Fibroblast of lung (primary cell): ENCODE measurements at places on chromosomes 16 and 17.

DNA sequence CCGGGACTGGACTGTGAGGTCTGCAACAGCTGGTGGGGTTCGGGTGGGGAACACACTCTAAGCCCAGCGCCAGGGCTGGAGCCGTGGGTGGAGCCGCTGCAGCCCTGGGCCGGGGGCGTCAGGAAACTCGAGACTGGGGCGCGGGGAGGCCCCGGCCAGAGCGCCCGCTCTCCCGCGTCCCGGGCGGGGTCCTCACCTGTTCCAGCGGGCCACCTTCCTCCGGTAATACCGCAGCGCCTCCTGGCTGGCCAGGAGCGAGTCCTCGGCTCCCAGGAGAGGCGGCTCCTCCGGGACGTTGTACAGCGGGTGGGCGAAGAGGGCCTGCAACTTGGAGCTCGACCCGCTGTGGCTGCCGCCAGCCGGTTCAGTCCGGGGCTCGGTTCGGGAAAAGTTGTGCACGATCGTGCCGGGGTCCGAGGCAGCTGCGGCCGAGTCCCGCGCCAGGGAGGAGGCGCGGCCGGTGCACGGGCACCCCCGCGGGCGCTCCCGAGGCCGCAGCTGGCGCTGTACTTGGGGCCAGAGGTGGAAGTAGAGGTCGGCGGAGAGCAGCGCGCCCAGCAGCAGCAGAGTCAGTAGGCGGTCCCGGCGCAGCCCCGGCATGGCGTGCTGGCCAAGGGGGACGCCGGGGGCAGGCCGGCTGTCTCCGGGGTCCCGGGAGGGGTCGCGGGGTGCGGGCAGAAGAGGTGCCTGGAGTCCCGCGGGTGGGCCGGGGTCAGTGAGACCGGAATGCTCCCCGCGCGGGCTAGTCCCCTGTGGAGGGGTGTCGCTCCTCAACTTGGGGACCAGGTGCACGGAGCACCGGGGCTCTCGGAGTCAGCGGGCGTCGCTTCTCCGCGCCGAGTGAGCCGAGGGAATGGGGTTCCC is 868 bp downstream of the FAM20A start:
- no peak for DNase-seq

GRCh38 chr16:5870886-5871691 is 773.5 kb upstream of the EEF2KMT start:
- no peak for DNase-seq

DNA sequence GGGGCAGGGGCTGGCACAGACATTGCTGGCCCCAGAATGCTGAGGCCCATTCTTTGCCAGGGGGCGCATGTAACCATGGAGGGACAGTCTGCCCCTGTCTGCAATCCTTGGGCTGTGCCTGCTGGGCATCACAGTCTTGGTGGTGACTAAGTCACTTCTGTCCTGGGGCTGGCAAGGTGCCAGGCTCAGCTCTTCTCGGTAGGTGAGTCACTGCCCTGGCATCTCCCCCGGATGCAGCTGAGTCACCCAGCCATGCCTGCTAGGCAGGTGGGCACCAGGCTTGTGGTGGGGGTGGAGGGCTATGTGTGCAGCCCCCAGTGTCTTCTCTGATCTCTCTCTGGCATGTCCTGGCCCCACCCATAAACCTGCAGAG is 5.6 kb downstream of the RARA start:
- peak; percentile 79 for DNase-seq

DNA sequence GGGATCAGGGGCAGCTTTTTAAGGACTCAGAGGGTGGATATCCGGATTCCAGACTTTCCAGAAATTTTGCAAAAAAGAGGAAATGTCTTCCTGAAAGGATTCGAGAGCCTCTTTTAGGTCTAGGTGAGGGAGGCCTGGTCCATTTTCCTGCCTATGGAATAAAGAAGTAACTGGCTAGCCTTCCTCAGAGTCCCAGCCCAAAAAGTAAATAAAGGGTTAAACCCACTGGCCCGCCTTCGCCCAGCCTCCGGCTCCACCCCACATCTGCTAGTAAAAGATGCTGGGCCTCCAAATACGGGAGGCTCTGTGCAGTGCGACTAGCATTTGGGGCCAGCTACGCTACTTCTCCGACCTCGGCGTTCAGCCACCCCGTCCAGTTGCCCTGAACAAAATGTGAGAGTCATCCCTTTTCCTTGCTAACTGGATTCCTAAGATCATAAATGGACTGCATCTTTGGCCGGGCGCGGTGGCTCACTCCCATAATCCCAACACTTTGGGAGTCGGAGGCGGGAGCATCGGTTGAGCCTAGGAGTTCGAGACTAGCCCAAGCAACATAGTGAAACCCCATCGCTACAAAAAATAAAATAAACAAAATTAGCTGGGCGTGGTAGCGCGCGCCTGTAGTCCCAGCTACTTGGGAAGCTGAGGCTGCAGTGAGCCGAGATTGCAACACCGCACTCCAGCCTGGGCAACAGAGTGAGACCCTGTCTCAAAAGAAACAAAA is 824 bp upstream of the MPP2 start:
- DNase-seq, result peak; percentile 83

GRCh38 chr16:80997139-80997798 is 9.4 kb downstream of the CMC2 start:
- DNase-seq, result peak; percentile 12

DNA sequence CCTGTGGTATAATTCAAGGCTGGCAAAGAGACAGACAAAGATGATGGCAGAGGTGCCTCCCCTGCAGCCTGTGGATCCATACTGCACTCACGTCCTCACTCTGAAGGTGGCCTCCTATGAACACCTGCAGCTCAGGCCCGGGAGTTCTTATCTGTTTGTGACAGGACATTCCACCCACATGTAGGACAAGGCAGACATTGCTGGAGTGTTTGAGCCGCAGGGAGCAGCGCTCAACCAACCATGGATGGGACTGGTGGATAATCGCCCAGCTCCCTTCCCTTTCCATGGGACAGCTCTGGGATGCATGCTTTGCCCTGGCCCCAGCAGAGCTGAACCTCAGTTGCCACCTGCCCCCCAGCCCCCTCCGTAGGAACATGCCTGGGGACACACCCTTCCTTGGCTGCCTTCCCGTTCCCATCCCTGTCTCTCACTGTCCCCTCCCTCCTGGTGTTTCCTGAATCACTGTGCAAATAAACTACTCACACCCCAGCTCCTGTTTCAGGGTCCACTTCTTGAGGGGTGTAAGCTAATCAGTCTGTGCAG is 22.2 kb downstream of the ITPRIPL2 start:
- no peak for DNase-seq

GRCh38 chr17:77320044-77320440 is 179.3 kb downstream of the SEC14L1 start:
- DNase-seq, result peak; percentile 42

- DNase-seq, result no peak
Observed at GRCh38 chr17:83037084-83037873, 42.1 kb upstream of the METRNL start.

DNA sequence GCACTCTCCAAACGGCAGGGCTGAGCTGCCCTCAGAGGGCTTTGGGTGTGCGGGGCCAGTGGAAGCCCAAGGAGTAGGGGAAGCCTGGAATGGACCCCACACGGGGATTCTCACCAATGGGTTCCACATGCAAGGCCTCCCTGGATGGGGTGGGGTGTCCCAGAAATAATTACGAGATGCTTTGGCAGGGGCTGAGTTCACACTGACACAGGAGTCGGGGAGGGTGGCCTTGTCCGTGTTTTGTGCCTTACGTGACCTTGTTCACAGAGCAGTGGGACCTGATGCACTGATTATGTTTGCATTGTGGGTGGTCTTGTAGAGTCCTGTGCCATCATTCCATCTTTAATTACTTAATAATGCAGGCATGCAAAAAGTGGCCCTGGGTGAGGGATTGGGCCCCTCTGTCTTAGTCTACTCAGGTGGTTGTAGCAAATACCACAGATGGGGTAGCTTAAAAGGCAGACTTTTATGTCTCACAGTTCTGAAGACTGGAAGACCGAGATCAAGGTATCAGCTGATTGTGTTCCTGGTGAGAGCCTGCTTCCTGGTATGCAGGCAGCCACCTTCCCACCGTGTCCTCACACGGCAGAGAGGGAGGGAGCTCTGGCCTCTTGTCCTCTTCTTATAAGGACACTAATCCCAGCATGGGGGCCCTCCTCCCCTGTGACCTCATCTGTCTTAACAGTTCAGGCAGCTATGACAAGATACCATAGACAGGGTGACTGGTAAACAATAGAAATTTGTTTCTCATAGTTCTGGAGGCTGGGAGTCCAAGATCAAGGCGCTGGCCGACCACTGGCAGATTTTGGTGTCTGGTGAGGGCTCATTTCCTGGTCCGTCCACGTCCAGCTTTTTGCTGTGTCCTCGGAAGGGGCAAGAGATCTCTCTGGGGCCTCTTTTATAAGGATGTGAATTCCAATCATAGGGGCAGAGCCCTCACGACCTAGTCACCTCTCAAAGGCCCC is 239.4 kb downstream of the IRF8 start:
- no peak for DNase-seq

- no peak for DNase-seq
Observed at GRCh38 chr17:20784100-20784665, 204.7 kb downstream of the CDRT15L2 start.

DNA sequence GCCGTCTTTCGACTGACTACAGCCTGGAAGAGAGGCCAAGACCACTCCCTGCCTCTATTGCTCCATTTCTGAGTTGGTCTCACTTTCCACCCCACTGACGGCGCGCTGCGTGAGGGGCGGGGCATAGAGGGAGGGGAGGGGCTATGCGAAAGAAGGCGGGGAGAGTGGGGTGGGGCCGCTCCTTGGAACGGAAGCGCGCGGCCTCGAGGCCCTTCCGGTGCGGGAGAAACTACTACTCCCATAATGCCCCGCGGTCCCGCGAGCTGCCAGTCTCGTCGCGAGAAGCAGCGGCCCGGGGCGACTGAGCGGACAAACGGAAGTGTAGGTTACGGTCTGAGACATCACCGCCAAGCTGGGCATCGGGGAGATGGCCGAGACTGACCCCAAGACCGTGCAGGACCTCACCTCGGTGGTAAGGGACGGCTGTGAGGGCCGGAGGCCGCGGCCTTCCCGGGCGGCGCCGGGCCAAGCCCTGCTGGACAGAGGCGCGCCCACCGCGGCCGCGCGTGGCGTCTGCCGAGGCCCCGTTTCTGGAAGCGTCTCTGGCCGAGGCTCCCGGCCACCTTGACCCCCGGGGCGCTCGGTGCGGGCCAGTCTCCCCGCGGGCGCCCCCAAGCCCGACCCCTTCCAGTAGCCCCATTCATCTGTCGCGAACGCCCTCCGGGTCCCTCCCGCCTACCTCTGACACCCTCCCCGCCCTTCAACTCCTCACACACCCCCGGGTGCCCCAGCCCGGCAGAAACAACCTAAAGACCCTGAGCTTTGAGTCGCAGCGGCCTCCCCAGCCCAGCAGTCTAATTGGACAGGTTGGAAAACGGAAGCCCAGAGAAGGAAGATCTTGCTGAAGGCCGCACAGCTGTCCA is at the start of gene HSBP1:
Gene HSBP1 (plus strand): TSS at position 269 of the 863 bp plus-strand sequence. CDS start 99 bp downstream, at position 368.
- peak; percentile 87 for DNase-seq

DNA sequence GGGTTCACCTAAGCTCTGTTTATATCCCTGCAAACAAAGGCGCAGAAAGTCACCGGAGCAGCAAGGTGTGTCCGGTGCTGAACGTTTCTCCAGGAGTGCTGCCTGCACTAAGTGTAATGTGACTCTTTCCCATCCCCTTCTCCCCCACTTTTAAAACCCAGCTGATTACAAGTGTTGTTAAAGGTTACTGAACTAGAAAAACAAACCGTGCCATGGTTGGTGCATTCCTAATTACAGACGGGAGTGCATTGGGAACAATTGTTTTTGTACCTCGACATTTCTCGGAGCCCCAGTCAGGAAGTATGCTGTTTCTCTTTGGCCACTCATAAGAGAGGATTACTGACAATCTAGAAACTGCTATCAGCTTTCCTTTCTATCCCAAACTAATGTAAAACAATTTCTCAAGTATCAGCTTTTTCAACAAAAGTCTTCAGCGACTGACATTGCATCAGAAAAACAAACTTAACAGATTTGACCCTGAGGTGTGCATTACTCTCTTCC is 441.0 kb upstream of the SALL1 start:
- DNase-seq, result no peak

DNA sequence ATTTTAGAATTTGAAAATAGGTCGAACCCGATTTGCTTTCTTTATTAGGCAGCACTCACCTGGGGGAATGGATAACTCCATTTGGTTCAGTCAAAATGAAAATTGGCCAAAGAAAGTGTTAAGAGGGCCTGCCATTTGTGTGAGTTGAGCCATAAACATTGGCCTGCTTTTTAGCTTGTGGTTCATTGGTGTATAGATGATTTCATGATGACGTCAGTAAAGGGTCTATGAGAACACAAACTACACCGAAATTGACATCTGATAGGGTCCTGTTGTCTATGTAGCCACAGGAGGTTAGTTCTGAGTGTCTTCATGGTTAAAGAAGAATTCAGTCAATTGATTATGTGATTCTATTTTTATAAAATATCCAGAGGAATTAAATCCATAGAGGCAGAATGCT is 1001.5 kb upstream of the EEF2KMT start:
- DNase-seq, result no peak

DNA sequence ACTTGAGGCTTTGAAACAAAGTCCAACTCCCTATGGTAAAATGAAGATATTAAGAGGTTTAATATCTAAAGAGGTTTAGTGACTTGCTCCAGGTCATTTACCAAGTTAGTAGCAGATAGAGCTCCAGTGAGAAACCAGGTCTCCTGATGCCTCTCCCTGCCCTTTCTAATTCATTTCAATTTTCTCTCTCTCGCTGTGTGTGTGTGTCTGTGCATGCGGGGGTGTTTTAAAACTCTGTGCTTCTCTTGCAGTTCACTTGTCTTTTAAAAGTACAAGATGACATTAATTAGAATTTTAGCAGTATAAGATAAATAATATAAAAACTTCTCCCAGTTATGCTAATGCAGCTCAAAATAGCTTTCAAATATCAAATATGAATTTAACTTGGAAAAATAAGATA is 8.2 kb upstream of the ZP2 start:
- no peak for DNase-seq

GRCh38 chr17:76122431-76123190 is 18.4 kb downstream of the FOXJ1 start:
- no peak for DNase-seq

GRCh38 chr16:70756071-70756470 is 44.9 kb downstream of the VAC14 start:
- no peak for DNase-seq

DNA sequence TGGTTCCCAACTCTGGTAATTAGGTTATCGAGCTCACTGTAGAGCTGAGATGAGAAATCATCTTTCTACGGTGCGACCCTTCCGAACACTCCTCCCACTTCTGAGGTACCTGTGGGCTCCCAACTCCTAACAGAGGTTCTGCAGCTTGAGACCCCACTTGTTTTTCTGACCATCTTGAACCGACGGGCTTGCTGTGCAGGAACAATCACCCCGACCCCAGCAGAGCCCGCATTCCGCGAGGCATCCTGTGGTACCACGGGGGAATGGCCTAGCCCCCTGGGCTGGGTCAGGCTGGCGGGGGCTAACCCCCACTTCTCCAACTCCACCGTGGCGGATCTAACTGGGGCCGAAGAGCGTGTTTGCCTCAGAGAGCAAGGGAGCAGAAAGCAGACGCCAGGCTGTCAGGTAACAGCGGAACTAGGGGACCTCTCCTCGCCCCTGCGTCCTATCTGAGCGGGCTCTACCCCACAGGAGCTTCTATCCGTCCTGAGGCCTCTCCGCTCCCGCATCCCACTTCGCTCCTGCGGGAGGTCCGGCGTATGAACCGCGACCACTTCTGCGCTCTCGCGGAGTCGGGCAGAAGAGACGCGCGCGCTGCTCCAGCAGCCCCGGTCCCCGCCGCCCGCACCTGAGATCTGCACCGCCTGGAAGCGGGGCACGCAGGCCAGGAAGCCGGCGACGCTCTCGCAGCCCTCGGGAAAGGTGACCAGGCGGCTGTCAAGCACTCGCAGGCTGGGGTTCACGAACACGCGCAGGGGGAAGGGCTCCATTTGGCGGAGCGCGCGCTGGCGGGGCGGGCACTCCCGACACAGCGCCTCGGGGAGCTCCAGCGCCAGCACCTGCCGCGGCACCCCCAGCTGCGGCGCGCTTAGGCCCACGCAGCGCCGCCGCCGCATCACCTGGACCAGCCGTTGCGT is 761 bp downstream of the PDF start:
- DNase-seq, result peak; percentile 14

- no peak for DNase-seq
Observed at GRCh38 chr16:14423344-14423743, 206.7 kb downstream of the PARN start.
